ENCODE measurements at places on chromosomes 12 and 14.
A peak's percentile ranks its signal among the peaks of the same experiment; 100 is the strongest.

DNA sequence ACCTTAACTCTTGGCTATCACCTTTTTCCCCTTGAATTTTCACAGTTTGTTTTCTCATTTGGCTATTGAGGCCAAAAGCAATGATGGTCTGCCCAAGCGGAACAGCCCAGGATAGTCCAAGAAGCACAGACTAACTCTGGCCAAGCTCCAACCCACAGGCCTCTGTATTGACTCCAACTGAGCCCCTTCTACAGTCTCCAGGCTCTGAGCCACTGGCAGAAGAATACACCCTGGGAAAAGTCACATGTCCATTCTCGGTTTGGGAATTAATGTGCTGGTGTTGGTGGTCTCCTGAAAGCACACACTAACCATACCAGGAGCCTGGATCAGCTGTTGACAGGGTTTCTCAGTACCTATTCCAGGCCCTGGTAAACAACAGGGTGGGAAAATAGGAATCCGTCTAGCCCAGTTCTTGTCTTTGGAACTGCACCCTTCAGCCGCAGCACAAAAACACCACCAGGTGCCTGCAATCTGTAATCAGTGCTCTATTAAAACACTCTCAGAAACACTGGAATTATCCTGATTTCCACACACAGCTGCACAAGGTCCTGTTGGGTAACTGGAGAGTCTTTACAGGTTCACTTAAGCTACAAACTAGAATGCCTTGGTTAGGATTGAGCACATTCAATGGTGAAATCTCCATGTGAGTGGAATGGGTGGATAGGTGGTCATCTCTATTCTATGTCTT lies 63.6 kb downstream of the STXBP6 start:
- DNase-seq: peak; percentile 87

GRCh38 chr12:72074956-72075355 lies 136.3 kb downstream of the TPH2 start:
- no peak for DNase-seq

DNA sequence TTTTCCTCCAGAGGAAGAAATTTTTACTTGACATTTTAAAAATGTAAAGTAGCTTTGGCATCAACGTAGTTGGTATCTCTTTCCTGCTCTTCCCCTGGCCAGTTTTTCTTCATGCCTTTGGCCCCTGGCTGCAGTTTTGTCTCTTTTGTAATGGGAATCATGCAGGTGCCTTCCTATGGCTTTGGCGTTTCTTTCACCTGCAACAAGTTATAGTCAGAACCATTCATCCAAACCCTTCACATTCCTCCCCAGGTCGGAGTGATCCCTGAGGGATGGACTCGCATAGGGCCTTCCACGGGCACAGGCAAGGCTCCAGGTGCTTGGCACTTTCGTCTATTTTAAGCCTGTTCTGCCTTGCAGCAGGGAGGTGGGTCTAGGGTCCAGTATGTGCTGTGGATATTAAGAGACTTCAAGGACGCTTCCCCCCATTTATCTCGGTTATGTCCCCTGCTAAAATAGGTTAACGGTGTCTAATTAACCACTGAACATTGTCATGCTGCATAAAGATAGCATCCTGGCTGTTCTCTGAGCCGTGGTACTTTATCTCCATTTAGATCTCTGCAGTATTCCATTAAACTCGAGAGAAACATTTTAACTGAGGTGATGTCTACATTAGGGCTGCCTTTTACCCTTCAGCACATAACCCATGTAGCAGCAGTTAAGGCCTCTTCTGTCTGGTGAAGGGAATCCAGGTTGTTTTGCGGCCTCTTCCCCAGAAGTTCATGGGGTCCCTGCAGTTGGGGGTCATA lies 66.3 kb downstream of the IFT43 start:
- no peak for DNase-seq

- no peak for DNase-seq
Observed at GRCh38 chr12:17110316-17110715, 504.4 kb upstream of the LMO3 start.

DNA sequence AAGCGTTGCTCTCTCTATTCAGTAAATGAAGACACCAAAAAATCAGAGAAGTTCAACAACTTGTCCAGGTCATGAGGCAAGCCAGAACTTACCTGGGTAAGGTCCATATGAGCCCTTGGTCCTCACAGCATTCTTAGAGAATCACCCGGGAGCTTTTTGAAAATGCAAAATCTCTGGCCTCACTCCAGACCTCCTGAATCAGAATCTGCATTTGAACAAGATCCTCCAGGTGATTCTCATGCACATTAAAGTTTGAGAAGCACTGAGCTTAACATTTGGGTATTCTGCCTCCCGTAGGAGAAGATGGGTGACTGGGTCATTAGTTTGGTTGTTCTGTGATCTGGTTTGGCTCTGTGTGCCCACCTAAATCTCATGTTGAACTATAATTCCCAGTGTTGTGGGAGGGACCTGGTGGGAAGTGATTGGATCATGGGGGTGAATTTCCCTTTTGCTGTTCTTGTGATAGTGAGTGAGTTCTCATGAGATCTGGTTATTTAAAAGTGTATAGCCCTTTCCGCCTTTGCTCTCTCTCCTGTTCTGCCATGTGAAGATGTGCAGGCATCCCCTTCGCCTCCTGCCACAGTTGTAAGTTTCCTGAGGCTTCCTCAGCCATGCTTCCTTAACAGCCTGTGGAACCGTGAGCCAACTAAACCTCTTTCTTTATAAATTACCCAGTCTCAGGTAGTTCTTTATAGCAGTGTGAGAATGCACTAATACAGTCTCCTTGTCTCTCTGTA lies 221.2 kb downstream of the RAD51B start:
- DNase-seq: no peak

DNA sequence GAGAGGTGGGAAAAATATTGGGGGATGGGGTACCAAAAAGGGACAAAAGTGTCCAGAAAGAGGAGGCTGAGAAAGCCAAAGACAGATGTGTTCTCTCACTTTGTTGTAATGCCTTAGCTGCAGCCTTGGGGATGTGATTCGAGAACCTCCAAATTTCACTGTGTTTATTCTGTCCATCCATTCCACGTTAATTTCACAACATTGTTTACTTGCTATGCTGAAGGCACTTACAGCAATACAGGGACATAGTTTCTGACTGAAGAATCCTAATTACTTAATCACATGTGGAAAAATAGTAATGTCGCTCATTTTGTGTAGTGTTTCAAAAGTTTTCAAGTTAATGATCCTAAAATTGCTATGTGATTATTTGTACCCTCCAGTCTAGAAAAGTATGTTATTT lies 146.2 kb upstream of the SLC38A2 start:
- DNase-seq: no peak

Measured in DMS79 (cell line).